ENCODE measurements at places on chromosomes 1 and 21.

GRCh38 chr1:30521261-30521865, 202.0 kb downstream of the MATN1 start:
- DNase-seq, result no peak

- DNase-seq, result no peak
These were observed 1184.1 kb downstream of the AMY1C start for GRCh38 chr1:104933846-104934245.

DNA sequence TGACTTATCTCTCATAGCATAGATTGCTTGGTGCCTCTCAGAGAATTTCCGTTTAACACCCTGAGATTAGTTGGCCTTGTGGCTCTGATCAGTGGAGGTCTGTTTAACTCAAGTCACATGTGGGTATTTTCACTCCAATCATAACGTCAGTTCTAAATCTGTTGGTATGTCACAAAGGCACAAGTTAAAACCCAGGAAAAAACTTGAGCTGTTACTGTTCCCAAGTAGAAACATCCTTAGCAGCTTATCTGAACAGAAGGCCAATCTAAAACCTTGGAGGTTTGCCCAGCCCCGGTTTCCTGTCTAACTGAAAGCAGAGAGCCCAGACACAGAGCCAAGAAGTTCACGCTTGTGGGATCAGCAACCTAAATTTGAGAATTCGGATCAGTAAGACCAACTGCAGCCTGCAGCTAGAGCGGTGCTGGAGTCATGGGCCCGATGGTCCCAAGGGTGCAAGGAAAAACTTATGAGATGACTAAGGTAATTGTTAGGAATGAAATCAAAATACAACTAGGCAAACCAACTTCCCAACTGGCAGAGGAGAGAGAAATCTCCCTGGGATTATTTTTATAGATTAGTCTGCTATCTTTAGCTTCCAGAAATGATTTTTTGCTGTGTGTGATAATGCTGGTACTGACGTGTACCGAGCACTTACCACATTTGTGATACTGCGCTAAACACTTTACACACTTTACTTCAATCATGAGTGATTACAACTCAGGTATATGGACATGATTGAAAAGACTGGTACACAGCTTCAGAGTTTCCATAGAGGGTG, 90.2 kb upstream of the C1orf21 start:
- DNase-seq, result no peak

GRCh38 chr1:55534565-55535121, 319.5 kb upstream of the USP24 start:
- no peak for DNase-seq

DNA sequence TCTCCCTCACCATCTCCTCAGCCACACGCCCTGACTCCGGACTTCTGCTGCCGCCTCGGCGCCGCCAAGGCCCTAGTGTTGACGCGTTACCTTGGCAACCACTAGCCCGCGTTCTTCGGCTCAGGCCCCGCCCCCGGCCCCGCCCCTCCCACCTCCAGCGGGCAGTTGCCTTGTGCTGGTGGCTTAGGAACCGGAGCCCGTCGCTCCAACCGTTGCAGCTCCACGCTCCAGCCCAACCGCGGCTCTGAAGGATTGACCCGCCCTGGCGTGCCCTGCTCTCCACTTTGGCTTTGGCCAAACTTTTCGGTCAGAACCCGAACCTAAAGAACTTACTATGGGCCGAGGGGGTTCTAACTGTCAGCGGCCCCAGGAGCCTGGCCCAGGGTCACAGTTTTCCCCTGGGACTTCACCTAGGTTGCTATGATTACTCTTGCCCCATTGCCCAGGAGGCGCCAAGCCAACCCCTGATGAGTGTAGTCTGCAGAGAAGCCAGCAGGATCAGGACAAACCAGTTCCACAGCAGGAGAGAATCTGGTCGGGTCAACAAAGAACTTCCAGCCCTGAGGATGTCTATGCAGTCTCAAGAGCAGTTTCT, at the start of gene CFAP45:
CFAP45 (minus strand) TSS at position 80 of the 595 bp plus-strand sequence; CDS start at position 13, 67 bp downstream.
- peak; percentile 23 for DNase-seq

- DNase-seq, result no peak
These were observed 18.6 kb upstream of the LDLRAP1 start for GRCh38 chr1:25524568-25525360.

Measured in stimulated activated CD8-positive, alpha-beta memory T cell treated with anti-CD3 and anti-CD28 coated beads, Interleukin-2, amount 100 ng/mL, for 48 hours (primary cell).